ENCODE measurements at places on chromosomes 16 and 17.

- no peak for DNase-seq
Observed at GRCh38 chr16:50276801-50277555, 10.6 kb downstream of the ADCY7 start.

- no peak for DNase-seq
Observed at GRCh38 chr16:68991075-68991474, 114.4 kb upstream of the HAS3 start.

DNA sequence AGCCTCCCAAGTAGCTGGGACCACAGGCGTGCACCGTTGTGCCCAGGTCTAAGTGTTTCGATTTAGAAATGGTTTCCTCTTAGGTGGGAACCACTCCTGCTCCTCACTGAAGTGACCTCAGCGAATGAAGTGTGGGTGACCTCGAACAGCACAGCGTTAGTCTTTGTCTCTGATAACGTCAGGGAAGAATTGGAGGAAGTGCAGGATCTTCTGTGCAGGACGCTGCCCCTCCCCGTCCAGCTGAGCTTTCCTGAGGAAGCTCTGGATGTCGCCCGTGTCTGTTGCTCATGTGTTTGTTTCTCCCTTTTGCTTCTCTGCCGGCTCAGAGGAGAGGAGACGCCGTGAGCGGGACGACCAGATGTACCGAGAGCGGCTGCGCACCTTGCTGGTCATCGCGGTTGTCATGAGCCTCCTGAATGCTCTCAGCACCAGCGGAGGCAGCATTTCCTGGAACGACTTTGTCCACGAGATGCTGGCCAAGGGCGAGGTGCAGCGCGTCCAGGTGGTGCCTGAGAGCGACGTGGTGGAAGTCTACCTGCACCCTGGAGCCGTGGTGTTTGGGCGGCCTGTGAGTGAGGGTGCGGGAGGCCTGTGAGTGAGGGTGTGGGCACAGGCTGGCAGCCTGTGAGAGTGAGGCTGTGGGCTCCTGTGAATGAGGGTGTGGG is 15.6 kb downstream of the SPG7 start:
- DNase-seq: no peak

GRCh38 chr17:13671771-13672170 is 70.0 kb upstream of the HS3ST3A1 start:
- DNase-seq: no peak

- no peak for DNase-seq
Observed at GRCh38 chr17:79836510-79836971, 2.7 kb downstream of the CBX4 start.

DNA sequence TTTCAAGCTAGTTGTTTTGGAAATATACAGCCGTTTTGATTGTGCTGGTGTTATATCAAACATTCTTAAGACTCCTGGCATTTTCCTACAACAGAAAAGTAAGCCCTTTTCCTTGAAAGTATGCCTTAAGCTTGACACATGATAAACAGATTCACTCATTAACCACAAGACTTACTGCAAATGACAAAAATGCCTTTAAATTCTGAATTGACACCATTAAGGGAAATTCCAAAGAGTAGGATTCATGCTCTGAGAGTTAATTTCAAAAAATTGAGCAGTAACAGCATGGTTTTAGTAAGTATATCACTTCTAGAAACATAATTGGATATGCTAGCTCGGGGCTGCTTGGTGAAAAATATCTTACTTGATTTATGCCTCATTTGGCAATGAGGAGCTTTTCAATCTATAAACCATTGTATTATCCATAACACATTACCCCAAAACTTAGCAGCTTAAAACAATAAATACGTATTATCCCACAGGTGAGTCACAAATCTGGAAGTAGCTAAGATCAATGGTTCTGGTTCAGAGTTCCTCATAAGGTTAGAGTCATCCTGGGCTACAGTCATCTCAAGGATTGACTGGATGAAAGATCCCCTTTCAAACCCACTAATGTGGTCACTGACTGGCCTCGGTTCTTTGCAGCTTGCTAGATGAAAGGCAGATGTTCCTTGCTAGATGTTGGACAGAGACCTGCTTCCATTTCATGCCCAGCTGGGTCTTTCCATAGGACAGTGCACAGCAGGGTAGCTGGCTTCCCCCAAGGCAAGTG is 8.2 kb upstream of the PHAF1 start:
- DNase-seq: no peak

GRCh38 chr17:46192189-46192438 is 1.1 kb downstream of the KANSL1 start:
- no peak for DNase-seq

DNA sequence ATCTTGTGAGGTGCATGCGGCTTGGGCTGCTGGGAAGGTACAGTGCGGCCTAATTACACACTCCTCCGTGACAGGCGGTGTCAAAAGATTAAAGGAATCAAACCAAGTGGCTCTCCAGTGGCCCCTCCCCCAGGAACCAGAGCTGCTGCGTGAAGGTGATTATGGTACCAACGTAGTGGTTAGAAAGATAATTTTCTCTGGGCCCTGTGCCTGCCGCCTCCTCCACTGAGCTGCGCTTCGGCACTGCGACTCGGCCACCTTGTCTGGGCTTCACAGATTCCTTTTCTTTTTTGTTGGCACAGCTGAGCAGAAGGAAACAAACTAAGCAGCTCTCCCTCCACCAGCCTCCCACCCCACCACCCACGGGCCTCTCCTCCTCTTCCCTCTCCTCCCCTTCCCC is 113.2 kb upstream of the SDK2 start:
- peak; percentile 99 for DNase-seq

DNA sequence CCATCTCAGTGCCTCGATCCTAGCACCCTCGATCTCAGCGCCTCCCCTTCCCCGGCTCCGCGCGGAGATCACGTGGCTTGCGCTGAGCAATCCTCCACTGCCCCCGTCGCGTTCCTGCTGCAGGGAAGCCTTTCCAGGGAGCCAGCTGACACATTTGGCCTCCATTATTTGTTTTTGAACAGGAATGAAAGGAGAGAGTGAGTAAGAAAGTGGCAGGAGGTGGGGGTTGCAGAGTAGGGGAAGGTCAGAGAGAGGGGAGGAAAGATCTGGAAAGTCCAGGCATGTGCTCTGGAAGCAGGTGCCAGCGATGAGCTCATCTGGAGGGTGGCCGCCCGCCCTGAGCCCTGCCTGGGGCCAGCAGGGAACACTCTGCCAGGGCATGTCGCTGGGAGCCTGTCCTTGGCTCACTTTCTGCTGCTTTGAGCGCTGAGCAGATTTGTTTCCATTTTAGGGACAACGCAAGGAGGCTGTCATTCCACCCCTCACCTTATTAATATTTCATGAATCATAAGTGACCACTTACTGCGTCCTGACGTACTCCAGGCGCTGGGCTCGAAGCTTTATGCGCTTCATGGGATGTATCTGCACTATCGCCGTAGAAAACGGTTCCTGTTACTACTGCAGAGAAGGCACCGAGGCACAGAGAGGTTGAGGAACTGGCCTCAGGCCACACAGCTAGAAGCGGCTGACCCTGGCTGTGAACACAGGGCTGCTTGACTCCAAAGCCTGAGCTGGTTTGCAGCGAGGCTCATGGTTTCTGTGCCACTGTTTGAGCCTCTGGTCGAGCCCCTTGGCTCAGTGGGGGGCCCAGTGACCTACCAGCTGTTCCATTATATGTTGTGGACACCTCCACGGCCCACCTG is 283.1 kb downstream of the SEC14L1 start:
- DNase-seq: no peak

GRCh38 chr17:4858882-4859260 is 25.7 kb downstream of the MINK1 start:
- DNase-seq: peak; percentile 35

DNA sequence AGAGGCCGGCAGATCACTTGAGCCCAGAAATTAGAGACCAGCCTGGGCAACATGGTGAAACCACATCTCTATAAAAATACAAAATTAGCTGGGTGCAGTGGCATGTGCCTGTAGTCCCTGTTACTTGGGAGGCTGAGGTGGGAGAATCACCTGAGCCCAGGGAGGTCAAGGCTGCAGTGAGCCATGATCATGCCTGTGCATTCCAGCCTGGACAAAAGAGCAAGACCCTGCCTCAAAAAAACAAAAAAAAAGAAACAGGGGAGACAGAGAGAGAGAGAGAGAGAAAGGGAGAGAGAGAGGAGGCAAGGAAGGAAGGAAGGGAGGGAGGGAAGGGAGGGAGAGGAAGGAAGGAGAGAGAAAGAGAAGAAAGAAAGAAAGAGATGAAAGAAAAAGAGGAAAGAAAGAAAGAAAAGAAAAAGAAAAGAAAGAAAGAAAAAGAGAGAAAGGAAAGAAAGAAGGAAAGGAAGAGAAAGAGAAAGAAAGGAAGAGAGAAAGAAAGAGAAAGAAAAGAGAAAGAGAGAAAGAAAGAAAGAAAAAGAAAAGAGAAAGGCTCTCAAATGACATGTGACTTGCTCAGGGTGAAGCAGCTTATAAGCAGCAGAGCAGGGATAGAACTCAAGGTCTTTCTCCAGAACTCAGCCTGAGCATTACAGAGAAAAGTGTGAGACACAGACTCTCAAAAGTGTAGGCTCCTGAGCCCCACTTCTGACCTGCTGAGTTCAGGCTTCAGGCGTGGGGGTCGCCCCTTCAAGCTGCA is 15.5 kb downstream of the CX3CL1 start:
- DNase-seq: no peak

- no peak for DNase-seq
Observed at GRCh38 chr17:82930043-82930923, 90.5 kb upstream of the ZNF750 start.

- no peak for DNase-seq
Observed at GRCh38 chr16:87047221-87048037, 269.8 kb downstream of the C16orf95 start.

GRCh38 chr16:21175397-21175796 is 16.9 kb downstream of the LDAF1 start:
- no peak for DNase-seq

GRCh38 chr16:30184891-30185682 is 1.7 kb downstream of the CORO1A start:
- no peak for DNase-seq

- no peak for DNase-seq
Observed at GRCh38 chr17:6471531-6472465, 27.5 kb downstream of the PIMREG start.

- DNase-seq: no peak
Observed at GRCh38 chr16:80060470-80060869, 459.9 kb upstream of the MAF start.

DNA sequence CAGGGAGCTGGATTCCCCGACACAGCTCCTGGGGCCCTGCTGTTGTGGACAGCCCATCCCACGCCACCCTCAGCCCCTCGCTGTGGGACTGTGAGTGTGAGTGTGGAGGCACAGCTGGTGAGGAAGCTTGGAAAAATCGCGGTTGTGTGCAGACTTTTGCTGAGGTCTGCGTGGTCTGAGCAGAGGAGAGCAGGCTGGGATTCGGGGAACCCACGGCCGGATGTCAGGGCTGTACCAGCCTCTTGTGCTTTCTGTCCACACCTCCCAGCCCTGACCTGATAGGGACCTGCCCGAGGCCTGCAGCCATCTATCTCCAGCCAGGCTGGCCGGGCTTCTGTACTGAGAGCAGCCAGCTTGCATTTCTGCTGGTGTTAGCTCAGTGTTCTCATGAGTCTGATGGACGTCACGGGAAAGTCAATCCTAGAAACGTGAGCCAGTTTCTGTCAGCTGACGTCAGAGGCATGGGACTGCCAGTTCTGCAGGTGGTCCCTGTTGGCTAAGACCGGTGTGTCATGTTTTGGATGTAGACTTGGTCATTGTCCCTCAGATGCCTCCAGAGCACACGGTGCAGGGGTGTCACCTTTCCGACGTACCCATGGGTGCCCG is 72.8 kb upstream of the ZNF750 start:
- no peak for DNase-seq

DNA sequence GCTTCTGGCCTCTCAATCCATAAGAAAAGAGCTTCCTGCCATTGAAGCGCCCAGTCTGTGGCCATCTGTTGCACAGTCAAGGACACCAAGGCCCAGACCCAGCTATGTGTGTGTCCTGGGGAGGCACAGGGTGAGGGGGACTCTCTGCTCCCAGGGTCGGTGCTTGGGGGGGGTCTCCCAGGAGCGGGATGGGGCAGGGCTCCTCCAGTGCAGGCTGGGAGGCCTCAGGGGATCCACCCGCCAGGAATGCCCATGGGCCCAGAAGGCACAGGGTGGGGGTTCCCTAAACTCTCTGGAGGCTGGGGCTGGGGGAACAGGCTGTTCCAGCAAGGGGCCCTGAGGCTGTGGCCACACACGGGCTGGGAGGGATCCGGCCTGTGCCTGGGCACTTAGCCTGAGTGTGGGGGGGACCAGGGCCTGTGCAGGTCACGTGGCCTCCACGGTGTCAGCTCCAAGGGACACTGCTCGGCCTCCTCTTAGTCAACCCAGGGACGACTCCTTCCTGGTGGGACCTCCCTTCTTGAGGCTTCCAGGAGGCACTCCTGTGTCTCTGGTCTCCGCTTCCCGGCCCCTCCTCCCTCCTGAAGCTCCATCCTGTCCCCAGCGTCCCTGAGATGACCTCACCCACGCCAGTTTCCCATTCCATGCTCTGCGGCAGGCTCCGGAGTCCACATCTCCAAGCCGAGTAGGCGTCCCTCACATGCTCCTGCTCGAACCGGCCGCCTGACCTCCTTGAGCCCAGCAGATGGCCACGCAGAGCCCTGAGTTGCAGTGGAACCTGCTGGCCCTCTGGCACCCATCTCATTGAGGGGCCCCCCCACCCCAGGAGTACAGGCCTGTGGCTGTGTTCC is 23.1 kb upstream of the BAHCC1 start:
- DNase-seq: no peak

DNA sequence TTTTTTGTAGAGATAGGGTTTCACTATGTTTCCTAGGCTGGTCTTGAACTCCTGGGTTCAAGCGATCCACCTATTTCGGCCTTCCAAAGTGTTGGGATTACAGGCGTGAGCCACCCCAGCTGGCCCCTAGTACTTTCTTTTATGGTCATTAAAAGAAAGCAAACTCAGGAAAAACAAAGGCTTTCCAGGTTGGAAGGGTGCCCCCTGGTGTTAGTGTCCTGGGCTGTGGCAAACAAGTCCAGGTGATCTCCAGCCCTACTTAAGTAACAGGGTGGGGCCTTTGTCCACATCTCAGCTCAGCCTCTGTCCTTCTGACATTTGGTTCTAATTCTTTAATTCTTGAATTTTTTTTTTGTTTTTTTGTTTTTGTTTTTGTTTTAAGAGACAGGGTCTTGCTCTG is 6.9 kb downstream of the IGFBP4 start:
- DNase-seq: peak; percentile 9

DNA sequence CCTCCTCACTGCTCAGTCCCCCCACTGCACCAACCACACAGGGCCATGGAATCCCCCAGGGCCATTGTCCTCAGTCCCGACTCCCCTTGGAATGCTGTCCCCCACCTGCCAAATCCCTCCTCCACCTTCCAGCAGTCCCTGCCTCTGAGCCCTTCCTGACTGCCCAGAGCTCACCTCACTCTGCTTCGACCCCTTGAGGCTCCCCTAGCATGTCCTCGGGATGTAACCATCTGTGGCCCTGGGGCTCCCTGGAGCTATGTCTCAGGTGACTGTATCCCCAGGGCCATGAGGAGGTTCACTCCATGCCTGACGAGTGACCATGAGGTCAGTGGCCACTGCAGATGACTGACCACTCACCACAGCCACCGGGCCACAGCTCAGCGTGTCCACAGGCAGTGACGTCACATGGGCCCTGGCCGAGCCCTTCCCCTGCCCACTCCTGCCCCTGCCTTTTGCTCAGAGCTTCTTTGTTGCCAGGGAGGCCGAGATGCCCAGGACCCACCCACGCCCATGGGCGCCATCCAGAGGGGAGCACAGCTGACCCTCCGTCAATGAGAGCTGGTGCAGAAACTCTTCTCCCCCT is 7.7 kb upstream of the PIEZO1 start:
- no peak for DNase-seq
